ENCODE measurements at places on chromosomes 2 and 18. TPM values are rescaled to one million over a fixed set of nuclear protein-coding genes. Genes with fewer than 3 reads are reported as not detected.
A peak's percentile ranks its signal among the peaks of the same experiment; 100 is the strongest.

DNA sequence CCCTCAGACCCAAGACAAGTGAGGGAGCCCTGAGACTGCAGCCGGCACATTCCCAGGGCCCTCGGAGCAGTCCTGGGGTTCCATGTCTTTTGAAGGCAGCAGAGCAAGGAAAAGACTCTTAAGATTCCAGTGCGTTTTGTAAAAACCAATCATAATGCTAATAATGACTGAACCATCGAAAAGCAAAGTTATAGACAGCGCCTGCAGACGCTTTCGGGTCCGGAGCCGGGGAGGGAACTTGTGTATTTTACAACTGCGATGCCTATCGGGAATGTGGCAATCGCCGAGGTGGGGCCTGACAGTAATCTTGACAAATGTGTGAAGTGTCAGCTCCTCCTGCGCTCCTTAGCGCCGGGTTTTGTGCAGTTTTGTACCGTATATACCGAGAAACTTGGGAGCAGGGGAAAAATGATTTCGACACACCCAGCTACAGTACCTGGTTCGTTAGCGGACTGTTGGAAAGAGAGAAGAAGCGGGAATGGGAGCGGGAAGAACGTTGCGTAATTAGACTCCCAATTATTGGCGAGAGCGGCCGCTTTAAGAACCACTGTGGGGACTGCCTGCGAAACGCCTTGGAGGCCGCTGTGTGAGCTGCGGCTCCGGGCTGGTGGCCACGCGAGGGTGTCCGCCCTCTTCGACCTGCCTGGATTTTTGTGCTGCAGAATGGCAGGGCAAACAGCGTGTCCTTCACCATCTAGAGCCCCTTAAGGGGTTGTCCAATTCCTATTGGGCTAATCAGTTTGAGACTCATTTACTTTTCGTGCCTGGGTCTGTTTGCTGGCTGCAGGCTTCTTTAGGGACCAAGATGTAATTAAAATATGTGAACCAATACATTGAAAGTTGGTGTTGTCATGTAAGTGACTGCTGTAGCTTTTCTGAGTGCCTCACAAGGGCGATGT, 2.4 kb downstream of the EPAS1 start:
- peak overlapping the region; percentile 98 for H3K27ac ChIP-seq
- H3K4me3 ChIP-seq, result peak overlapping the region; percentile 83
- peaks cover 40% of the 10 kb centered on the region for H3K4me1 ChIP-seq
- peak; percentile 87 for DNase-seq
- H3K27me3 ChIP-seq, result no peaks in the 10 kb centered on the region
- H3K36me3 ChIP-seq, result no peaks in the 10 kb centered on the region

The QPCT gene
- total RNA-seq, result 4.9 TPM

The BOLL gene
- total RNA-seq, result not detected

DNA sequence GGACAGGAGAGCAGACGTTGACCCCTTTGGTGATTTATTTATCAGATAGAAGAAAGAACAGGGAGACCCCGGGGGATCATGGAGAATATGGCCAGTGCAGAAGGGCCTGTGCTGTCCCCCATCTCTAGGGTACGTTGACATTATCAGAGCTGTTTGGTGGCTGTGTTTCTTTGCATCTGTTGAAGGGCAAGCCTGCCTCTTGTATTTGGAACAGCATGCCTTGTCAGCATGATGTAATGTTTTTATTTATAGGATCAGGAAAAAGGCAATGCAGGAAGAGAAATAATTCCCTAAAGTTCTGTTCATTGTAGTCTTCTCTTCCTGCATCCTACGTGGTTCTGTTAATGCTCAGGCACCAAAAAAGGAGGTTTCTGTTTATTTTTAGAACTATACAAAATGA, 49.8 kb upstream of the CABYR start:
- no peak for DNase-seq
- no peaks in the 10 kb centered on the region for H3K36me3 ChIP-seq
- H3K27me3 ChIP-seq, result no peaks in the 10 kb centered on the region
- no peak overlapping the region for H3K4me3 ChIP-seq
- no peak overlapping the region for H3K27ac ChIP-seq
- no peaks in the 10 kb centered on the region for H3K4me1 ChIP-seq

DNA sequence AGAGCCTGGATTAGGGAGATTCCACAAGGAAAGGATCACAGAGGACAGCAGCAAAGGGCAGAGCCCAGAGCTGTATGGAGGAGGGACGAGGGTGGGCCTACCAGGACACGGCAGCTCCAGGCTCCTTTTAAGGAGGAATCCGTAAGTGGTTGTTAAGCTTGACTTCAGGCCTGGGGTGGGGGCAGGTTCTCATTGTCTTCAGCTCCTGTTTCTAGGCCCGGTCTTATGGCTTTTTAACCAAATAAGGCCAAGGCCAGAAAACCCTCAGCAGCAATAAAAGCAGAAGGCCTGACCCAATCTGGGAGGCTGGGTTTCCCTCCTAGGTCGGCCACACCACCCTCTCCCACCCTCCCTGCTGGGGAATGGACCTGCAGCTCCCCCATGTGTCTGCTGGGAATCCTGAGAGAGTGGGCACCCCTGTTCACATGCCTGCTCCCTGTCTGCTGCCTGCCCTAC, 111.2 kb downstream of the PLB1 start:
- no peak overlapping the region for H3K27ac ChIP-seq
- H3K36me3 ChIP-seq, result no peaks in the 10 kb centered on the region
- no peak overlapping the region for H3K4me3 ChIP-seq
- H3K27me3 ChIP-seq, result no peaks in the 10 kb centered on the region

DNA sequence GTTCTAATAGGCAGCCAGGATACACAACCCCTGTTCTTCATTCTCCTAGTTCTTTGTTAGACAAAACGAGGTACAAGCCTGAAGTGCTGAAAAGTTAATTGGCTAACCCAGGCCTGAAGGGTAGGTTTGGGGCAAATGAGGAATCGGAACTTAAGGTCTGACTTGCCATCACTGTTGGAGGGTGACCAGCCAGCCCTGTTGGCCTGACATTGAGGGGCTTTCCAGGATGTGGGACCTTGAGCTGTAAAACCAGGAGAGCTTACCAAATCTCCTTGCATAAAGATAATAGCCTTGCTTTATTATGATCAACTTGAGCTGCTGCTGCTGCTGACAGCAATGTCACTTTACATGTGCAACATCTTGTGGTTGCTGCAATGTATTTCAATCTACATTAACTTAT, 256.0 kb downstream of the VAPA start:
- no peaks in the 10 kb centered on the region for H3K4me1 ChIP-seq
- no peaks in the 10 kb centered on the region for H3K36me3 ChIP-seq
- no peak for DNase-seq
- no peak overlapping the region for H3K27ac ChIP-seq

The CABYR gene
- 1.1 TPM for total RNA-seq

Measured in upper lobe of right lung (tissue), 1 donor.